ENCODE measurements at places on chromosomes 2 and 18.
A peak's percentile ranks its signal among the peaks of the same experiment; 100 is the strongest.

- no peak for DNase-seq
Measured at GRCh38 chr2:12282780-12283695, 433.7 kb upstream of the TRIB2 start.

DNA sequence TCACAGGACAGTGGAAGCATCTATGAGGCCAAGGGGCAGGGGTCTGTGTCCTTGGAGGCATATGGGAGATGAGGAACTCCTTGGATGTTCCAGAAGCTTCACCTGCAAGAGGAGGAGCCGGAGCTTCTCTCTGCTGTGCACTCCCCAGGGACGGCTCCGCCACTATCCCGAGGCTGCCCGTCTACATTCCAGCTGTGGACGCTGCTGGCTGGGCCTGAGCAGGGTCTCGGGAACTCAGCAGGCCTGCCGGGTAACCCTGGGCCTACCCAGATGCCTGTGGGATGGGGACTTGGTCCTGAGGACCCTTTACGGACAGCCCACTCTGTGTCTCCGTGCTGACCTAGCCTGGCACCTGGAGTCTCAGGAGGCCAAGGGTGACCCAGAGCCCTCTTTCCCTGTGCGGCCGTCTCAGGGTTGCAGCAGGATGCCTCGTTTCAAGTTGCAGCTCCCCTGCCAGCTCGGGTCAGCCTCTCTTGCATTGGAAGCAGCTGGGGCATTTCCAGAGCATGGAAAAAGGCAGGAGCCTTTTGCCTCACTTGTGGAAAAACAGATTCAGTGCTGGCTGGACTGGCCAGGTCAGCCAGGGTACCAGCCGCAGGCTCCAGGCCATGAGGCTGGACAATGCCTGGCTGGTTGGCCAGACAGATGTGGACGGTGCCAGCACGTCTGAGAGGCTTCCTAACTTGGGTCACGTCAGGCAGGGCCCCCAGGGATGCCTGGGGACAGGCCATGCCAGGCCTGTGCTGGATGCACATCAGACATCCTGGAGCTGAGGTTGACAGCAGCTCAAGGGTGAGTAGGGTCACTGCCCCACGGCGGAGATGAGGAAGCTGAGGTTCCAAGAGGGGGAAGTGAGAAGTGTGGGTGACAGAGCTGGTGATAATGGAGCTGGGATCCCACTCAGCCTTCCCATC lies 41.5 kb downstream of the SCTR start:
- no peak for DNase-seq

DNA sequence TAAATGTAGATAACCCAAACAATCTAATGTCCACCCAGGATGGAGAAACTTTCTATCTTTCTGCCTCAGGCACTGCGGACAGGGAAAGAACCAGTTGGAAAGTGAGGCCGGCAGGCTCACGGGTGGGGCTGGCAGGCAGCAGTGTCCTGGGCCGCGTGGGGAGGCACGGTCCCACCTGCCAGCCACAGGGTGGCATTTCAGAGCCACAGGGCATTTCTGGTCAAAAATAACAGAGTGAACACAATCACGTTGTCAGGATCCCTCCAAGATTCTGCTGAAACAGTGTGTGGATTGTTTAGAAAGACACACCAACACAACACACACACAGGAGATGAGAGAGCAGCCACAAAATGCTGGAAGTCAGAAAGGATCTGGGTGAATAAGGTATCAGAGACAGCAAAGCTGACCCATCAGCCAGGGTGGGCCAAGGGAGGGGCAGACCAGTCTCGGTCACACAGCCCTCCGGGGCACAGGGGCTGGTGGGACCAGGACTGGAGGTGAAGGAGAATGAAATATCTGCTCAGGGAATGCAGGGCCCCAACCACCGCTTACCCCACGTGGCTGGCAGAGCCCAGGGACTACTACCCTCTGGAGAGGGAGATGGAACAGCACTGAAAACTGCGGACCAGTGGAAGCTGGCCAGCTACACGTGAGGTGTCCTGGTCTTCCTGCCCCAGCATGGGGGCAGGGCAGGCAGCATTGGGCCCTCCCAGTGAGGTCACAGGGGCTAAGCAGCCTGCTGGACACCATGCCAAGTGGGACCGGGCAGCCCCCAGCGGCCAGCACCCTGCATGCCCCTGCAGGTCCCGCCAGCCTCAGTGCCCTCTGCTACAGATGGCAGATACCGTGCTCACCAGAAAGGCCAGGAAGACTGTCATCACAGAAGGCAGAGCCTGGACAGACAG lies 173.9 kb downstream of the HDAC4 start:
- DNase-seq: no peak

DNA sequence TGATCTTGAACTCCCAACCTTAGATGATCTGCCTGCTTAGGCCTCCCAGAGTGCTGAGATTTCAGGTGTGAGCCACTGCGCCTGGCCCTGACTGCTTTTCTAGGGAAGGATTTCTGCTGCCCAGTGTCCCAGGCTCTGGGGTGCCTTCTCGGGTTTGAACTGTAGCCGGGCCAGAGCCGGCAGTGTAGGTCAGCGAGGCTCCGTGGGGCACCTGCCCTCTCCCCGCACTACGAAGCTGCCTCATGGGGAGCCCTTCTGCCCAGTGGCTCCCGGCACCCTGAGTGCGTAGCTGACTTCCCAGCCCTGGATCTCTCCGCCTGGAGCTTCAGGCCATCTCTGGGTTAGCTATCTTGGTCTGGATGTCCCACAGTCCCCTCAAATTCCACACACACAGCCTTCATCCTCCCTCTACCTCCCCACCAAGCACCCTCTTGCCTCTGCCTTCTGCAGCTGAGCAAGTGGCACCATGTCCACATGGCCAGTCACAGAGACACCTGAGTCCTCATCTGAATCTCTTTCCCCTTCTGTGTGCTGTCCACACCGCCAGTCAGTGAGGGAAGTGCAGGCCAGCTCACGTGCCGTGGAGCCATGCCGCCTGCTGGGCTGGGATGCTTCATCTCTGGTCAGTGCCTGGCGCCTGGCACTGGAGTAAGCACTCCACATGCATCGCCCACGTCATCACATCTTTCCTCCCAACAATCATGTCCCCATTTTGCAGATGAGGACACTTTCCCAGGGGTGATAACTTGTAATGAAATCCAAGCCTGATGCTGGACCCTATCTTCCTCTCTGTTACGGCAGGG lies 69.2 kb downstream of the EDAR start:
- no peak for DNase-seq

DNA sequence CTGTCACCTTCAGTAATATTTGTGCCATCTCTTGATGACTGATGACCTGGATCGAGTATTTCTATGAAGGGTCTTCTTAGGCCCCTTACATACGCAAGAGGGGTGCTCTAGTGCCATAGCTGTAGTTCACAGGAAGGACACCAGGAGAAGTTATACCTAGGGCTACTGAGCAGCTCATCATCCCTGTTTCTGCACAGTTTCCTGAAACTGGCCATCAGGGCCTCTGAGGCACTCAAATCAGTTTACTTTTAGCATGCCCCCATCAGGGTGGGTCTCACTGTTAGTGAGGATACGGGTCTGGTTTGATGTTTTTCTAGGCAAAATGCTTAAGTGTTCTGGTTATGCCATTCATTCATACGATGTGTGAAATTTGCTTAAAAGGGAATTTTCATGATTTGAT lies 20.0 kb upstream of the FBLN7 start:
- DNase-seq: no peak

DNA sequence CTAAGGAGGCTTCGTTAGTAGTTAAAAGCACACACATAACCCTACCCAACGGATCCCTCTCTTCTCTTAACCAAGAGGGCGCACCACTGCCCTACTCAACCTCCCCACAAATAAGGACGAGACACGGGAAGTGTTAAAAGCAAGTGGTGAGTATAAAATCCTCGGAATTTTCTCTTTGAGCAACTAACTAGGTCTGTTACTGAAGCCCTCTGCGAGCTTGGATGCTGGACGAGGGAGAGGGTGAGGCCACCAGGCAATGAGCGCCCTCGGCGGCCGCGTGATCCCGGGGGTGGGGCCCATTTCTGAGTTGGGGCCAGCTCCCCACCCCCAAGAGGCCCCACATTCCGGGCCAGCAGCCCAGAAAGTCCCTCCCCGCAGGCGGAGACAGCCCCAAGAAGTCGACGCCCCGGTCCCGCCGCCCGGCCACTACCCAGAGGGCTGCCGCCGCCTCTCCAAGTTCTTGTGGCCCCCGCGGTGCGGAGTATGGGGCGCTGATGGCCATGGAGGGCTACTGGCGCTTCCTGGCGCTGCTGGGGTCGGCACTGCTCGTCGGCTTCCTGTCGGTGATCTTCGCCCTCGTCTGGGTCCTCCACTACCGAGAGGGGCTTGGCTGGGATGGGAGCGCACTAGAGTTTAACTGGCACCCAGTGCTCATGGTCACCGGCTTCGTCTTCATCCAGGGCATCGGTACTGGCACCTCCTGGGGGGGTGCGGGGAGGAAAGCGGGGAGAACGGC lies at the start of gene CYBRD1:
Gene CYBRD1, plus strand, starts transcription at position 423 of the 736 bp plus-strand sequence. Its CDS starts 72 bp downstream, at position 495.
- peak; percentile 87 for DNase-seq

DNA sequence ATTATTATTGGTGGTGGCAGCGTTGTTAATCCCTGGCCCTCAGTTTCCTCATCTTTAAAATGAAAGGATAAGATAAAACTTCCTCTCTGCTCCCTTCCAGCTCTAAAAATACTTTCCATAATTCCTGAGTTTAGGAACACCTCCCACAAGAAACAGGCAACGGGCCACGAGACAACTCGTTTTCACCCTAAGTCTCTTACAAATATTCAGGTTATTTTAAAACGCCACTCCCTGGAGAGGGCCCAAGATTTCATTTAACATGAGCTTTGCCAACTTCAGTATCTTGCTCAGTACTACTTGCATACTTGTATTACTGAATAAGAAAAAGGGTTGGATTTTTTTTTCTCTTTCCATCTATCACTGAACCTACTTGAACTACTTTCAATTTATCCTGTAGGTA lies 611.1 kb upstream of the FANCL start:
- peak; percentile 60 for DNase-seq

GRCh38 chr2:177989029-177989885 lies 83.3 kb downstream of the PDE11A start:
- peak; percentile 16 for DNase-seq

DNA sequence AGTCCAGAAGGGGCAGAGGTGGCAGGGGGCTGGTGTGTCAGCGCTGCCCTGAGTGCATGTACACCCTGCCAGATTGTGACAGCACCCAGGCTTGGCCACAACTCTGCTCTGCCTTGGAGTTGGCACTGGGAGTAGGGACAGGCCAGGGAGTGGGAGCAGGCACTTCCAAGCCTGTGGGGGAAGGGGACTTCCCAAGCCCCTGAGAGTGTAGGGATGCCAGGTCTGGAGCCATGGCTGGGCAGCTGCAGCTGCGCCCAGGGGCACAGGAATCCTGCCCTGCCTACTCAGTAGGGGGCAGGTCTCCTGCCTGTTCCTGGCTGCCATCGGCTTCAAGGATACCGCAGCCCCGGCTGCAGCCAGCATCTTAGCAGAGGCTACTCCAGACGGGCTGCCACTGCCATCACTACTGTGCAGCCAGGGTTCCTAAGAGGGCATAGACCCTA lies 109.4 kb downstream of the CALCRL start:
- no peak for DNase-seq

GRCh38 chr2:230887342-230887741 lies 22.6 kb downstream of the ITM2C start:
- no peak for DNase-seq

GRCh38 chr2:42249887-42250286 lies 80.7 kb downstream of the EML4 start:
- no peak for DNase-seq

DNA sequence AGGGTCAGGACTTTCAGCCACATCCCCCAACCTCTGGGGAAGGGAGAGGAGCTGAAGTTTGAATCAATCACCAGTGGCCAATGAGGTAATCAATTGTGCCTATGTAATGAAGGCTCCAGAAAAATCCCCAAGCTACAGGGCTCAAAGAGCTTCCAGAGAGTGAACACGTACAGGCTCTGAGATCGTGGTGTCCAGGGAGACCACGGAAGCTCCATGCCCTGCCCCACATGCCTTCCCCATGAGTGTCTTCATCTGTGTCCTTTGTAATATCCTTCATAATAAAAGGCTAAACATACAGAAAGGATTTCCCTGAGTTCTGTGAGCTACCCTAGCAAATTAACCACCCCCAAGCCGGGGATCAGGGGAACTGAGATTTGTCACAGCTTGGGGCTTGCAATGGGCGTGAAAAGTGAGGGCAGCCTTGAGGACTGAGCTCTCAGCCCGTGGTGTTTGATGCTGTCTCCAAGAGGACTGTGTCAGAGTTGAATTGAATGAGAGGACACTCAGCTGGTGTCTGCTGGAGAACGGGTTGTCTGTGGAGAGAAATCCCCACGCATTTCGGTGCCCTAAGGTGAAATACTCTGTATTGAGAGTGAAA lies 25.5 kb upstream of the TUBB6 start:
- DNase-seq: no peak

- DNase-seq: no peak
Measured at GRCh38 chr18:55430026-55430425, 158.0 kb downstream of the TCF4 start.

DNA sequence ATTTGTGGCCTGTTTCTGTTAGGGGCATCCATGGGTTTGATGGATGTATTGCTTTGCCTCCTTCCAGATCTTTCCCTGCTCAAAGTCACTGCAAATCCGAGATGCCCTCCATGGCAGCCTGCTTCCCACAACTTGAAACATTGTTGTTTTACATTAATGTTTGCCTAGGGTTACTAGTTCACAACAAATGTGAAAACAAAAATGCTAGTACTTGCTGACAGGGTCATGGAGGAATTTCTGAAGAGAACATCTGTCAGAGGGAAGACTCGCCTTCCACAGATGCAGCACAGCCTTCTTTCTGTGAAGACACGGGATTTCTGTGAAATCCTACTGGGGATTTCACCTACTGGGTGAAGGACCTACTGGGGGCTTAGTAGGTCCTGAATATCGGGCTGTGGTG lies 260.0 kb upstream of the FN1 start:
- DNase-seq: no peak

GRCh38 chr2:74886811-74887210 lies 52.9 kb downstream of the HK2 start:
- no peak for DNase-seq

DNA sequence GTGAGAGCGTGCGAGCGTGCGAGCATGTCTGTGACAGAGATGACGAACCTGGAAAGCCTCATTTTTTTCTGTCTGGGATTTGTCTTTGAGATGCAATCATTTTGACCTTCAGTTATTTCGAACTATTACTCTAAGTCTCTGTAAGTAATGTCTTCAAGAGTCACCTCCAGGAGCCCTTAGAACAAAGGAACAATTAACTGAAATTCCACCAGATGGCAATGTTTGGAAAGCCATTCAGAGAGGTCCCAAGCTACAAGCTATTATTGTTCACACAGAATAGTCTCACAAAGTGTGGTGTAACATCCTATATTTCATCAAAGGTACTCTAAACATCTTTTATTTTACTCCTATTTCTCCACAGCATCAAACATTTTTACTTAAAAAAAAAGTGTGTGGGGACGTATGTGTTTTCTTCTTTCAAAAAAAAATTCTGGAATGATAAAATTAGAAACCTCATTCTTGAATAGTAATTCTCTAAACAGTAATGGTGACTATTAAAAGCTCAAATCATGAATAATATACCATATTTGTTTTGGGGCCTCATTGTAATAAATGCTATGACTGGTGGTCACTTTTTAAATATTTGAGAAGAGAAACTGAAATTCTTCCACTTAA lies 35.1 kb upstream of the MAPRE2 start:
- DNase-seq: peak; percentile 96

DNA sequence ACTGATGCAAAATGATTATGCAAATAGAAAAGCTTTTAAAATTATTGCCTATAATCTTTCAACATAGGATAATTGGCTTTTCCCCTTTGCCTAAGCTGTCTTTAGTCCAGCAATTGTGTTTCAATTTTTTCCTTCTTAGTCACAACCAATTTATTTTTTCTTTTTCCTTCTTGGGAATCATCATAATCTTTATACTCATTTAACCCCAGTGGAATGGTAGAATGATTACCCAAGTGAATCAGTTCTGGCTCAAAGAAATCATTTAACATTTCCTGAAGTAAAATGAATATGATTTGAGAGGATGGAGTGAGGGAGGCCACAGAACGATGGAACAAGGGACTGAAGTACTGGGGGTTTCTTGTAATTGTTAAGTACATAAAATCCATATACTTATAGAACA lies 93.0 kb upstream of the CRIM1 start:
- no peak for DNase-seq
